ENCODE measurements at places on chromosomes 2 and 18.

GRCh38 chr2:20818820-20819219 is 4.1 kb downstream of the LDAH start:
- peak overlapping the region; percentile 15 for H3K4me3 ChIP-seq
- peak overlapping the region; percentile 67 for H3K27ac ChIP-seq
- H3K27me3 ChIP-seq, result no peaks in the 10 kb centered on the region

- DNase-seq, result no peak
- no peaks in the 10 kb centered on the region for H3K4me1 ChIP-seq
- H3K27me3 ChIP-seq, result no peaks in the 10 kb centered on the region
These were observed 250.1 kb upstream of the CTAGE1 start for GRCh38 chr18:22667616-22668422.

DNA sequence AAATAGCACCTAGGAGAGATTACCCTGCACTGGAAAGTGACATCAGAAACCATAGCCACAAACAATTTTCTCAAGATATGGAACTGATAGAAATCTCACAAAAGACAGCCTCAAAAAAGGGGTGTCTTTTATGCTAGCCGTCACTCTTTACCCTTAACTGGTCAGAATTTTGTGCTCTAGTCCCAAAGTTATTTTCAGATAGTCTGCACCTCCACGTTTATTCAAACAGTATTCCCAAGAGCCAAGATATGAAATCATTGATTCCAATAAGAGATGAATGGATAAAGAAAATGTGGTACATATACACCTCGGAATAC is 23.5 kb upstream of the PMAIP1 start:
- DNase-seq, result no peak
- peaks cover 17% of the 10 kb centered on the region for H3K4me1 ChIP-seq
- no peak overlapping the region for H3K4me3 ChIP-seq
- no peaks in the 10 kb centered on the region for H3K27me3 ChIP-seq
- no peak overlapping the region for H3K27ac ChIP-seq

- peaks cover 4% of the 10 kb centered on the region for H3K27me3 ChIP-seq
- no peak for DNase-seq
- no peak overlapping the region for H3K27ac ChIP-seq
These were observed 149.0 kb downstream of the LNPK start for GRCh38 chr2:175852879-175853615.

GRCh38 chr2:101675512-101675911 is 22.0 kb upstream of the MAP4K4 start:
- DNase-seq, result no peak
- H3K36me3 ChIP-seq, result peaks cover 9% of the 10 kb centered on the region
- H3K27ac ChIP-seq, result no peak overlapping the region
- no peaks in the 10 kb centered on the region for H3K27me3 ChIP-seq
- H3K4me1 ChIP-seq, result peaks cover 10% of the 10 kb centered on the region

- no peaks in the 10 kb centered on the region for H3K27me3 ChIP-seq
- H3K4me1 ChIP-seq, result peaks cover 53% of the 10 kb centered on the region
- DNase-seq, result no peak
- H3K4me3 ChIP-seq, result peak overlapping the region; percentile 99
These were observed 663 bp downstream of the C2orf49 start for GRCh38 chr2:105338020-105338385.

Data from activated CD4-positive, alpha-beta T cell treated with anti-CD3 and anti-CD28 coated beads, Interleukin-2, amount 10 ng/mL, durations not matched to agents 7 days and 5 days (primary cell).